ENCODE measurements at places on chromosomes 12 and 14.

- DNase-seq = no peak
Measured at GRCh38 chr14:105845725-105846309, 319.4 kb downstream of the TMEM121 start.

GRCh38 chr14:93232159-93232558, 25.1 kb downstream of the UBR7 start:
- DNase-seq = no peak

DNA sequence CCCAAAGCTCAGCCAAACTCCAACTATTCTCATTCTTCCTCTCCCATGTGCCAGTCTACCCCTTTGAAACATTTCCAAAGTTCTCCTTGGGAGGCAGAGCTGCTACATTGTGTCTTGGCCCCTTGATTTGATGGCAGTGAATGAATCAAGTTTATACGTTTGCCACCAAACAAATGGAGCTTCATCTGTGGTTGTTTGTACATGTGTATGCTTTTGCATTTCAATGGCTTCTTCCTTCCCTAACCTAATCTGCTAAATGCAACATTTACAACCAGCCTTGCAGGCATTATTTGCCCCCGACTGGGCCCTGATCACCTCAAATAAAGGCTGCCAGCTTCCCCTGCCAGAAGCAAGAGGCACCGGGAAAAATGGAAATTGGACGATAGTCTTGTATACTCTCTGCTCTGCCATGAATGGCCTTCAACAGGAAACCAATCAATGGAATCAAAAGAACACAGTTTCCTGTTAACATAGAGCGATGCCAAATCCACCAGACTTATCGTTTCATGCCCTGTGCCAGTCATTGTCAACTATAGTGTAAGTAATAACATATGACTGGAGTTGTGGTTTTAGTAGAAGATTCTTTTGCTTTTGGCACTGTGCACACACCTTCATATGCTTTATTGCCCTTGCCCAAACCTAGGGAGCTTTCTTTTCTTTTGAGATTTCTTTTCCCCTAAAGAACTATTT, 97.8 kb downstream of the TMEM30B start:
- no peak for DNase-seq

GRCh38 chr14:89637581-89637980, 220.5 kb upstream of the FOXN3 start:
- DNase-seq = no peak

DNA sequence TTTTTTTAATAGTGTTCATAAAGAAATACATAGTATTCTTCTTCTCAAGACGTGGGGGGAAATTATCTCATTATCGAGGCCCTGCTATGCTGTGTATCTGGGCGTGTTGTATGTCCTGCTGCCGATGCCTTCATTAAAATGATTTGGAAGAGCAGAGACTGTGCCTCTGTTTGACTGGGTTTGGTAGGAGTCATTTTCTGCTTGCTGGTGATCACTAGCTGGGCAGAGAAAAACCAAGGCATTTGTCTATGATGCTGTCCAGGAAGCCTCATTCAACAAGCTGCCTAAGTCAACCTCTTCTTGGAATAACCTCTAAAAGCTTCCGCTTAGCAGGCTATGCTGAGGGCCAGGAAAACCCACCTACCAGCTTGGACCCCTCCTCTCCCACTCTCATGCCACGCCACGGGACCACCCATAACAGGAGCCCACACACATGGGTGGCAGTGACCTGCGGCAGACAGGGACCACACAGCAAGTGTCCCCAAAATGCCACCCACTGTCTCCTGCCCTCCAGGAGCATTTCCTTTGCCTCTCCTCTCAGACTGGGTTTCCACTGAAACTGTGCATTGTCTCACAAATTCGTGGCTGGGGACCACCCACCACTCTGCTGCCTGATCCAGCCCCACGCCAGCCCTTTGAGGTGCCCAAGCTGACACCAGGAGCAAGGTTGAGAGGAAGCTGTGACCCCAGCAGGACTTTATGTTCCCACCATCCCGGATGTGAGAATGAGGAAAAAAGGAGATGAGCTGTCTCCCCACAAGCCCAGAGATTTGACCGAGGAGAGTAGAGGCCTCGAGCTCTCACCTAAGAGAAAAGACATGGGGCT, 36.8 kb downstream of the DAD1 start:
- no peak for DNase-seq

- no peak for DNase-seq
Measured at GRCh38 chr12:79662046-79662811, 28.5 kb downstream of the PAWR start.

DNA sequence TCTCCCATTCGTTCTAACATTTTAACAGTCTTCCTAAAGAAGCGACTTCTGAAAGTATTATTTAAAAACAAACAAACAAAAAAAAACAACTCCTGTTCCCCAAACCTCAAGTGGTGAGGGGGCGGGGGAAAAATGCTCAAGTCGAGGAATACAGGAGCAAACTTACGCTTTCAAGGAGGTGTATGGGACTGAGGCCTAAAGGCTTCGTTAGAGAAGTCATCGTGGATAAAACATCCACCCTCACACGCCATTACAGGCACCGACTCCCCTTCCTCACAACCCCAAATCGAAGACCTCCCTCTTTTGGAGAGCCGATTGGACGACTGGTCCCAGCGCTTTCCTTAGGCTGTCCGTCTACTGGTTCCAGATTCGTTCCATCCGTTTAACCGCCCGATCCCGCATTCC, 693 bp downstream of the CBX5 start:
- no peak for DNase-seq

DNA sequence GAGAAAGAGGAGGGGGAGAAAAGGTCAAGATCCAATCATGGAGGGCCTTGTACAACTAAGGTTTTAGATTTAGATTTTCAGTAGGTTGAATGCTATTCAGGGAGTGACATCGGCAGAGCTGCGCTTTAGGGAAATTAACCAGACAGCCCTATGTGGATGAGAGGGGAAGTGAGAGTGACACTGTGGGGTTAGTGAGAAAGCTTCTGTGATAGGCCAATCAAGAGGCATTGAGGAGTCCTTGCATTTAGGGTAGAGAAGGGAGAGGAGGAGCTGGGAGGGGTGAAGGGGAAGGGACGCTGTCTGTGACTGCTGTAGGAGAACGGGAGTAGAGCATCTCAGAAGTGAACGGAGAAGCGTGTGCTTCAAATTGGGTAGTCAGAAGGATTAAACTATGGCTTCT, 3.4 kb downstream of the HSD17B6 start:
- DNase-seq = peak; percentile 14

DNA sequence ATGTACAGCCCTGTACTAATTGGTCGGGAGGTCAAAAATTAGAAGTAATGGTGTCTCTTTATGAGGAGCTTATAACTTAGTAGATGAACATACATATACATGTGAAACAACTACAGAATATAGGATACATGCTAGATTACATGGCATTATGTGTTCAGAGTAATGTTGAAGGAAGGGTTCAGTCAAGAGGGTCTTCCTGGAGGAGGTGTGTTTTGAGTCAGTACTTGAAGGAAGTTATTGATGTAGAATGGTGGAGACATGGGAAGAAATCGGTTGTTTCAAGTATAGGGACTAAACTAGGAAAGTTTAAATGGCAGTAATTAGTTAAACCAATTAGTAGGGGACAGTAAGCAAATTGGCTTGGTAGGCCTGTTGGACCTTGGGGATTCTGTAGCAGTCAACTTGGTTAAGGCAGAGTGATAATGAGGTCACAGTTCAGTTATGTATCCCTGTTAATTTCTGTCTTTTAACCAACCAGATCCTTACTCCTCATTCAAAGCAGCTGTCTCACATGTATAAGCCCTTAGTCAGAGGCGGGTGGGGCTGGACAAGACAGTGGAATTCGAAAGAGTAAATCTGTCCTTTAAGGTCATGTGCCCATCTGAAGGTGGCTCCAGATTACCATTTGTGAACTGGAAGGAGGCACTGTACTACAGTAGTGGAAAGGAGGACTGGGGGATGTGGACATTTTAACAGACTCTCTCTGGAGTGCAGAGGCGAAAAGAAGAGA, 3.5 kb upstream of the ANKRD52 start:
- no peak for DNase-seq

GRCh38 chr14:94992046-94992445, 165.3 kb downstream of the DICER1 start:
- no peak for DNase-seq

GRCh38 chr14:86665975-86666374, 1136.0 kb downstream of the FLRT2 start:
- DNase-seq = no peak

GRCh38 chr12:75782069-75782581, 249.5 kb downstream of the PHLDA1 start:
- DNase-seq = peak; percentile 24

DNA sequence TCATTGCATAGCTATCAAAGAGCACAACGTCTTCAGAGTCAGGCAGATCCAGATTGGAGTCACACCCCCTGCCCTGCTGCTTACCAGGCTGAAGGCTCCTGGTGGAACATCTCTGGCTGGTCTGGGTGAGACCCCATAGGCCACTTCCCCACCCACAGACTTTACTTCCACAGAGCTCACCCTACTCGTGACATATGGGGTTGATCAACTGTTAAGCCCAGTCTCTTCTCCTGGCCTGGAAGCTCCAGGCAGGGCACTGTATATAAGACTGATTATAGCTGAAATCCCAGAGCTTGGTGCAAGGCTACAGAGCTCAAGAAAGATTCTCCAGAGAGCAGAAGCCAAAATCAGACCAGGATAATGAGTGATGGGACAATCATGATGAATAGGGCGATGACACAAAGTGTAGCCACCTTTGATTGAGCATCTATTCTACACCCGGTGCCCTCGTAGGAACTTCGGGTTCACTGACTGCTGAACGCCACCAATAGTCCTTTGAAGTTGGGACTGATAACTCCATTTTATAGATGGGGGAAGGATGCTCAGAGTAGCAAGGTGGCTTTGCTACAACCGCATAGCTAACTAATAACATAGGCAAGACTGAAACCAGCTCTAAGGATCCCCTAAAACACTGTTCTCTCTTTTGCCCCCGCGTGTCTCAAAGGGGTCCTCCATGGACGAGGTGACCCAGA, 287.8 kb downstream of the BCL11B start:
- DNase-seq = no peak

GRCh38 chr12:128914908-128915563, 61.8 kb downstream of the GLT1D1 start:
- DNase-seq = no peak

DNA sequence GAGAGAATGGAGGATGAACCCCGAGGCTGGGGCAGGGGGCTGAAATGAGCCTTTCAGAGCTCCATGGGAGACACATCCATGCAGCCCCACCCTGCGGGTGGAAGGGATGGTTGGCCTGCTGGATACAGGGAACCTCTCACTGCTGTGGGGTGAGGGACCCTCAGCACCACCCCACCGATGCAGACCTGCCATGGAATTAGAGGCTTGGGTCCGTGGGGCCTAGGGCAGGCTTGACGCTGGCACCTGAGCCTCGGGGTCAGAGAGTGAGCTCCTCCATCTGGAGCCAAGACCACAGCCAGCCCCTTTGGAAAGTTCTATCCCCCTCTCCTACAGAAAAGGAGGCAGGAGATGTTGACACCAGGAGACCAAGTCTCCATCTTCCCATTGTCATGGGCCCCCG, 7.4 kb upstream of the KRT74 start:
- DNase-seq = no peak
